NCI-H1417 treated with DMSO at 0.1 percent for 48 hours (cell line): ENCODE measurements at places on chromosomes 16 and 17.

DNA sequence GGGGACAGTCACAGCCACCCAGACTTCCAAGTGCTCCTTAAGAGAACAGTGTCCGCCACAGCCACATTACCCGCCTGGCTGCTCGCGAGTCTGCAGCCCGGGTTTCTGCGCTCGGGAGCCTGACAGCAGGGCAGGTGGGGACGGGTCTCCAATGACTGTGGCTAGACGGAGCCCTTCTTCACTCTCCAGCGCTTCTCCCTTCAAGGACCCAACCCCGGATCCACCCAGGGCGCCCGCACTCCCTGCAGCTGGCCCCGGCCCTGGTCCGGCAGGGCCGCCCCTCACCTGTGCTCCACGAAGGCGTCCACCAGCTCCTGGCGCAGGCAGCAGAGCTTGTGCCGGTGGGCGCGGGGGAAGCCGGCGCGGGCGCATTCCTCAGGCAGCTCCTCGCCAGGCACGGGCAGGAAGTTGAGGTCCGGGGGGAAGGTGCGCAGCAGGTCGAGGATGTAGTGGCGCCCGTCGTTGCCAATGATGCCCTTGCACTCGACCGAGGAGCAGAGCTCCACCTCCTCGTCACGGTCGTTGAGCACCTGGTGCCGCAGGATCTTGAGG is 13.9 kb downstream of the CLUH start:
- no peak for DNase-seq

DNA sequence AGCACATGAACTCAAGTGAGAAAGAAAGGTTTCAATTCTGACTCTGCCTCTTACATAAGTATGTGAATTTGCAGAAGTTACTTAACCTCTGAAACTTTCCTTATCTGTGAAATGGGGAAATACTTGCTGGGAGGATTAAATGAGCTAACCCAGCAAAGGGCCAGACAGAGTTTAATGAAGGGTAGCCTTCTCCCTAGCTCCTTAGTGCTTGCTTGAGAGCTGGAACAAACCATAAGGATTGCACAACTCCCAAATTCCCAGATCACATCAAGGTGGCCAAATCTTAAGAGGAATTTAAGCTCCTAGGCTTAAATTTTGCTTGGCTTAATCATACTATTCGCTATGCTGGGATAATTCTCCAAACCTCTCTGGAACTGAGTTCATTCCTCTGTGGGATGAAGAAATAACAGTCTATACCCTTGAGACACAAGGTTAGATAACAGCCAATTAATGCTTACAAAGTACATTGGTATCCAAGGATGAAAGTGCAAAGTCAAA is 11.8 kb upstream of the WSB1 start:
- DNase-seq: no peak

DNA sequence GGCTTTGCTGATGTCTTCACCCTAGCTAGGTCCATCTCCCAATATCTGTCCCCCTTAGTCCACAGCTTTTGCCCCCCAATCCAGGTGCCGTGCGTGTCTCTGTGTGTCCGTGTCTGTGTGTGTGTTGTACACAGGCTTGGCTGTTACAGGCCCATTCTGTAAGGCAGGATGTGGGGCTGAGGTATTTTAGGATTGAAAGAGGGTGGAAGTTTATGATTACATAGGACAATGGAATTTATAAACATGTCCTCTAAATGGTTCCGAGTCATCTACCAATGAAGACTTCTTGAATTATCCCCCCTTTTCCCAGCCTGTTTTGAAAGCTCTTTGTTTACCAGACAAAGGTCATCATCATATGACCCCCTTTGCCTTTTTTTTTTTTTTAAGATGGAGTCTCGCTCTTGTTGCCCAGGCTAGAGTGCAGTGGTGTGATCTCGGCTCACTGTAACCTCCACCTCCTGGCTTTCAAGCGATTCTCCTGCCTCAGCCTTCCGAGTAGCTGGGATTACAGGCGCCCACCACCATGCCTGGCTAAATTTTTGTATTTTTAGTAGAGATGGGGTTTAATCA is 21.9 kb downstream of the ACE start:
- no peak for DNase-seq

DNA sequence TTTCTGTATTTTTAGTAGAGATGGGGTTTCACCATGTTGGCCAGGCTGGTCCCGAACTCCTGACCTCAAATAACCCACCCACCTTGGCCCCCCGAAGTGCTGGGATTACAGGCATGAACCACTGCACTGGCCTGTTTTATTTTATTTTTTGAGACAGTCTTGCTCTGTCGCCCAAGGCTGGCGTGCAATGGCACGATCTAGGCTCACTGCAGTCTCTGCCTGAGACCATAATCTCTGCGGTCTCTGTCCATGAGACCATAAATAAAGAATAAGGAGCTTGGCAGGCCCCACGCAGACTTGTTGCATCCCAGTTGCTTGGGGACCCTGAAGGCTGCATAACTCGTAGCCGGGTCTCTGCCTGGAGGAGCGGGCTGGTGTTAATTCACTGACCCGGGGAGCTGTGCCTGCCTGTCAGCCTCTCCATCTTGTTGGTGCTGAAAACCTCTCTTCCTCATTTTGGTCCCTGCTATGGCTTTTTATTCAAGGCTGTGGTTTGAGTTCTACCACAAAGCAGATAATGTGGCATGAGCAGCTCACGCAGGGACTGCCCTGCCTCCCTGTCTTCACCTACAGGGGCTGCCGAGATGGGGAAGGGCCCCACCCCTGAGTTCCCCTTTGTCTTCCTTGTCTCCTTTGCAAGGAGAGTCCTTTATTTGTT is 82.1 kb downstream of the MSI2 start:
- DNase-seq: no peak

- no peak for DNase-seq
Observed at GRCh38 chr16:3065069-3065741, at the start of gene IL32. Gene IL32, plus strand, starts transcription at chr16:3065640. Its CDS starts 172 bp downstream, at chr16:3065812.

- no peak for DNase-seq
Observed at GRCh38 chr17:78999056-78999768, 10.4 kb downstream of the CANT1 start.

- DNase-seq: no peak
Observed at GRCh38 chr17:51059781-51060180, 60.9 kb downstream of the SPAG9 start.

DNA sequence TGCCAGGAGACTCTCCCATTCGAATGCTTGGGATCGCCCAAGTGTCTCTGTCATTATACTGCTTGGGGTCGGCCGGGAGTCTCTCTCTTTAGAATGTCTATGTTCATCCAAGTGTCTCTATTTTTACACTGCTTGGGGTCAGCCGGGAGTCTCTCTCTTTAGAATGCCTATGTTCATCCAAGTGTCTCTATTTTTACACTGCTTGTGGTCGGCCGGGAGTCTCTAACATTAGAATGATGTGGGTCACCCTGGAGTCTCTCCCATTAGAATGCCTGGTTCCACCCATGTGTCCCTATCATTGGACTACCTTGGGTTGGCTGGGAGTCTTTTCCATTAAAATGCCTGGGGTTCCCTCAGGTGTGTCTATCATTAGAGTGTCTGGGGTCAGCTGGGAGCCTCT is 2230.4 kb downstream of the TP53TG3F start:
- DNase-seq: no peak

DNA sequence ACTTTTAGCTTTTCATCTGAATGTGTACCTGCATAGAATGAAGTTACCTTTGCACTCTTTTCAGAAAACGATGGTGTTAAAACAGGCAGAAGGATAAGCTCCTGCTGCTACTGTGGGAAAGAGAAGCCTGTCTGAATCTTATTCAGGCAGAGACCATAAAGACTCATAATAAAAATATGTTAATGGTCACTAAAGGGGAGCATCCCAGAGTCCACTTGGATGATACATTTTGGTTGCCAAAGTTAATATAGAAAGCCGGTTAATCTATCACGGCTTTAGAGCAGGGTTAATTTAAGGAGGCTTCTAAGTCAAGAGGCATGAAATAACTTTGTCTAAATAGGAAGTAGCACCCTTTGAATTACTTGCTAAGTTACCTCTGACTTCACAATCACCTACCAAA is 2.9 kb downstream of the MARCHF10 start:
- no peak for DNase-seq

DNA sequence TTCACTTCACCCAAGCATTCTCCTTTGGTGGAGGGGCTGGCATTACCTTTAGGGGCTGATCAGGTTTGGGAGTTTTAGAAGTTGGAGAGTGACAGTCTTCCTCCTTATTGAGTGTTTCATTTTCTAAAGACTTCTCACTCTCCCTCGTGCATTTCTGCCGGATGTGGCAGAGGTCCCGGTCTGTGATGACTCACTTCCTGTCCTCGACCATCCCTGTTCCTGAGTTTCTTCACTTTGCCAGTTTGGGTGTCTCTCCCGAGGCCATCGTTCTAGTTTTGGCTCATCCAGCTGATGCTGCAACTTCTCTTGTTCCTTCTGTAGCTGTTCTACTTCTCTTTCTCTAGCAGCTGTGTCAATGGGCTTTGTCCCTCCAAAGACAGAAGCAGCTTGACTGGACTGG is 104.3 kb downstream of the PHKB start:
- no peak for DNase-seq

DNA sequence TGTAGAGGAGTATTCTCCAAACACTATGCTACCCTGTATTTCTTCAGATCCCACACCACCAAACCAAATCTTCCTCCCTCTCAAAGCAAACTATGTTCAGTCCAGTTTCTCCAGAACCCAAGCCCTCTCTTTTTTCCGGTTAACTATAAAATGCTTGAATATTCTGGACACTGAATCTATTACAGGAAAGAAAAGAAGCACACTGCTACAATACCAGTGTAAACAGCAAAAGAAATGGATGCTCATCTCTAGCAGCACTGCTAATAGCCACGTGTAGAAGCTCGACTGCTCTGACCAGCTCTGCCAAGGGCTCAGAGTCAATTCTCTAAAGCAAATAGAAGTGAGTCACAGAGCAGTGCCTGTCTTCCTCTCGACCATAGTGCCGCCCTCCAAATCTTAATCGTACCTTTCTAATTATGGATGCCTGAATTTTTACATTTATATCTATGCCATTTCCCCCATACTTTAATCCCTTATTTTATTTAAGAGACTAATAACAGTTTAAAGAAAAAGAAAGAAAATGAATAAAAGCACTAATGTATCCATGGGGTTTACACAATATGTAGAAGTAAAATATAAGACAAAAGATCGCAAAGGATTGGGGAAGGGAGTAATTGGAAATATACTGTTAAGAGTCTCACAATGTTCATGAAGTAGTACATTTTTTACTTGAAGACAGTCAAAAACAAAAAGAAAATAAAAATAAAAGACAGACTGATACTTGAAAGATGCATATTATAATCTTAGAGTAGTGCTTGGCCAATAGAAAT is 154.5 kb downstream of the PARN start:
- DNase-seq: no peak

DNA sequence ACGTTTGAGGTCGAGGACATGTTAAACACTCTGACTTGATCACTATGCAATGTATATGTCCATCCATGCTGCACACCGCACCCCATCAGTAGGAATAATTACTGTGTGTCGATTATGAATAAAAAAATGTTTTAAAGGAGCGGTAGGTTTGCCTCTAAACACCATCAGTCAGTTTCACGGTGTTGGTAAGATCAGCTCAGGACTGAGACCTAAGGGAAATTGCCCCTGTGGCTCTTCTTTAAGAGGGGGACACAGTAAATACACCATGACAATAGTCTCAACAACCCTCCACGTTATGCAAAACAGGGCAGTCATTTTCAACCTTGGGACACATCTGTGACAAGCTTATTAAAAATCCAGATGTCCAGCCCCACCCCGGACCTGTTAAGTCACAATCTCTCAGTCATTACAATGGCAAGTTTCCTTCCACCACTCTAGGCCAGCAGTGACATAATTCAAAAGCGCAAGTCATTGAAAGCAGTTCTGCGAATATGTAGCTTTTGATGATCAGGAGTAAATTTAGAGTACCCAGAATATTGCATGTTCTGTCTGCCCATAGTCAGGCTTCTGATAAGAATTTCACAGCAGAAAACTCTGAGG is 1.2 kb downstream of the ATMIN start:
- DNase-seq: no peak

DNA sequence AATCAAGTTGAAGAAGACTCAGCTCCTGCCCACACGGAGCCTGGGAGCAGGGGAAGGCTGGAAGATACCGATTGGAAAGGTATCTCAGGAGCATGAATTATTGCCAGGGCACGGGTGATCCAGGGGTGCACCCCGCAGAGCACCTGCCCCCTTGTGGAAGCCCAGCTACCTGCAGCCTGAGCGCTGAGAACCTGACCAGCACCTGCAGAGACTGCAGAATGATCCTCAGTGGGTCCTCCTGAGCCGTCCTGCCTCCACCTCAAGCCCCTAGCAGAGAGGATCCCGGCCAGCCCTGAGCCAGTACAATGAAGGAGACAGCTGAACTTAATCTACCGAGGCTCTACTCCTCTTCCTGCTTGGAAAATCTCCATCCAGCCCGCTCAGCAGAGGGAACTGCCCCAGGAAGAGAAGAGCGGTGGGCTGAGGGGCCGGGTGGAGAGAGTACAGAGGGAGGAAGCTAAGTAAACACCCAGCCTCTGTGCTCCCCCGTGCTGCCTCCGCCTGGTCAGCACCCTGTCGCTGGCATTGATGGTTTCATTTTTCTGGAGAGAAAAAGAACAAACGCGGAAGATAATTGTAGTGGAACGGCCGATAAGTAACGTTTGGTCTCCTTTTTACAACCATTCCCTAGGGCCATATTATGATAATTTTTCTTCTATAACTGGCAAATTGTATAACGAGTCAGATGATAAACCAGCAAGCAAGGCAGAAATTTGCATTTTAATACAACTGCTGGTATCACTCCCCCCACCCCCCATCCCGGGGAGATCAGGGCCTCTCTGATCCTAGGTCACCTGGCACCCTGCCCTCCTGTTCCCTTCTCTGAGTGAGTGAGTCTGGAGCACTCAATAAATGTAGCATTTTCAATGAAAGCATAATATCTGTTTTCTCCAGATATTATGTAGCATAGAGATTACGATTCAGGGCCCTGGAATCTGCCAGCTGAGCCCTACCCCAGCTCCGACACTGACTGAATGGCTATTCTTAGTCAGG is 204.5 kb upstream of the RPL38 start:
- no peak for DNase-seq

GRCh38 chr17:13272296-13272695 is 254.5 kb upstream of the ELAC2 start:
- DNase-seq: no peak

DNA sequence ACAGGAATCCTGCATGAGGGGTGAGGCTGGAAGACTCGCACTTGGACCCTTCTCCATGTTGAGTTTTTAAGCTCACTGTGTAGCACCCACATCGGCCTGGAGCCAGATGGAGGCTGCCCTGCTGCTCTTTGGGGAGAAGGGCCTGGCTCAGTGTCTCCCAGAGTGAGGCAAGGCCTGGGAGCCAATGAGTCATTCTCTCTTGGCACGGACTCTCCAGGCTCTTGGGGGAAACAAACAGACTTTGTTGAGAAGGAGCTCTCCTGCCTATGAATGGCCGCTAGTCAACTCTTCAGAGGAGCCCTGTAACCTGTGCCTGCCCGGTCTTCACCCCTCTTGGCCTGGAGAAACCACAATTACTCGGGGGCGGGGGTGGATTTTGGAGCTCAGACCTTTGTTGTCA is 50.8 kb upstream of the MAF start:
- DNase-seq: no peak

- DNase-seq: no peak
Observed at GRCh38 chr17:37147301-37147812, 198.6 kb downstream of the AATF start.

GRCh38 chr16:13503960-13504635 is 415.9 kb upstream of the ERCC4 start:
- no peak for DNase-seq
